CD4-positive, alpha-beta T cell treated with Interleukin-6 at 100 ng/mL for 8 hours (primary cell): ENCODE measurements at places on chromosomes 5 and 9.

DNA sequence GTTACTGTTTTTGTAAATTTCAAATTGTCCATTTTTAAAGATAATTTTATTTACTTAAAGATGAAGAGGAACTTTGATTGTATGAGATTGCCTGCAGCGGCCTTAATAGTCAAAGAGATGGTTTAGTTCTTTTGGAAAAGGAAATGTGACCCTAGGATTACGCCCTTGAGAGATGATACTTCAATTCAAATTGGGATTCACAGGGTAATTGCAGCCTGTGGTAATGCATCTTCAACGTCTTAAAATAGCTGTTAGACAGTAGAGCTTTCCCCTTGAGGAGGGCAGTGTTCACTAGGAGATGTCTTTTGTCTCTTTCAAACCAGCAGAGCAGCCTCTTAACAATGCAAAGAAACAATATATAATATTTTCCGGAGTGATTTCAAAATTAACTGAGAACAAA is 127.1 kb downstream of the TAF11L14 start:
- DNase-seq, result no peak

GRCh38 chr5:134083517-134083916 is 31.0 kb upstream of the TCF7 start:
- DNase-seq, result no peak

GRCh38 chr5:10538789-10539686 is 24.8 kb upstream of the ANKRD33B start:
- DNase-seq, result no peak

DNA sequence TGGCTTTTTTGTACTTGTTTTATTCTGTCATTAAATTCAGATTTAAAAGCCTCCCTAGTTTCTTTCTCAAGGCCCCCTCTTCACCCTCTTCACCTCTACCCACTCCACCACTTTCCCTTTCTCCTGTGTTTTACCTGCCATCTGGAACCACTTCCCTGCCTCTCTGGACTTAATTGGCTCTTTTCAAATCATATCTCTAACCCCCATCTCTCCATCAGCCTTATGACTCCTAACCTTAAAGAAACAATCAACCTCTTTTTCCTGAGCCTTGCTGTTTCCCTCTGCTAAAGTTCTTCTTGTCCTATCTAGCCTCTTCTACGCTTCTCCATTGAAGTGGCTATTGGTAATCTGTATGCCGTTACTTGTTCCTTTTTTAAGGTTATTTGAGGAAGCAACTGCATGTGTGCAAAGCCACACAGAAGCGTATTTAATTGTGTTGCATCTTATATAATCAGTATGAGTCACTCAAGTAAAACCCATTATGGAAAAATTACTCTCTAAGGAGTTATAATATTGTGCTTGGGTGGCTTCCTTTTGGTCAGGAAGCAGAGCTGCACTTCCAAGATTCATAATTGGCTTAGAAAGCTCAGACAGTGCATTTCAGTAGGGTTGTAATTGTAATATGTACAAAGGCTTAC is 653.6 kb upstream of the ITGA1 start:
- DNase-seq, result no peak

DNA sequence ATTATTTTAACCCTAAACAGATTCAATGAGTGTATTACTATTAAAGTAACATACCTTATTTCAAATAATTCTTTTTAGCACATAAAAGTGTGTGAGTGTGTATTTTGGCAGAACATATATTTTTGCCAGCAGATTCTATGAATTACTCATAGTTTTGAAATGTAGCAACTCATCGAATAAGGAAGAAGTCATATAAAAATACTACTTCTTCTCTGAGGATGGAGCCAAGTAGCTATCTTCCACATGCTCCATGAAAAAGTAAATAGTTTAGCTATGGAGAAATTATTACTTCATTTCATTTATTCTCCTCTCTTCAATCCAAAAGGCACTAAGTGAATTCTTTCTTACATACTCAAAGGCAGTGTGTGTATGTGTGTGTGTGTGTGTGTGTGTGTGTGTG is 1090.4 kb upstream of the CDH6 start:
- DNase-seq, result no peak

- no peak for DNase-seq
Observed at GRCh38 chr9:97567894-97568202, 65.3 kb downstream of the TSTD2 start.

DNA sequence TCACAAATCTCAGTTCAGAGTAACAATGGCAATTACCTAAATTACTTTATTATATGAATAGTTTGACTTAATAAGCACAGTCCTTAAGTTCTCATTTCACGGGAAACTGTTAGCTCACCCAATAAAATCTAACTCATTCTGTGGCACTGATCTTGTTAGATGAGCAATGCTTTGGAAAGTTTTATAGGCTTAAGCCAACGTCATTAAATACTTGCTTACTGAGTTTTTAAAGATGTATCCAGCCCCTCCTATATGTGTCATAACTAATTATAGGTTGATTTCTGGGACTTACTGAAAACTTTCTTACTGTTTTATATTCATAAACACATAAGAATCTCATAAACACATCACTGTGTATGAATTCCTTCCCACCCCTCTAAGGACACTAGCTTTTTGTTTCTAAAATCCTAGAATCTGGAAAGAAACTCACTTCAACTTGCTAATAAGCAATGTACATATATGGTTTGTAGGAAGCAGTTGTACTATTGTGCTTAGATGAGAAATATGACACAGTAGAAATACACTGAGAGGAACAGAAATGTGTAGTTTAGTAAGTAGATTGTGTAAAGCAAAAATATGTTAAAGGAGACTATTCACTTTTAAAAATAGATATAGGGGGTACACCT is 14.1 kb upstream of the MARCOL start:
- DNase-seq, result no peak

- DNase-seq, result no peak
Observed at GRCh38 chr9:35341585-35341984, 148.3 kb upstream of the RUSC2 start.

DNA sequence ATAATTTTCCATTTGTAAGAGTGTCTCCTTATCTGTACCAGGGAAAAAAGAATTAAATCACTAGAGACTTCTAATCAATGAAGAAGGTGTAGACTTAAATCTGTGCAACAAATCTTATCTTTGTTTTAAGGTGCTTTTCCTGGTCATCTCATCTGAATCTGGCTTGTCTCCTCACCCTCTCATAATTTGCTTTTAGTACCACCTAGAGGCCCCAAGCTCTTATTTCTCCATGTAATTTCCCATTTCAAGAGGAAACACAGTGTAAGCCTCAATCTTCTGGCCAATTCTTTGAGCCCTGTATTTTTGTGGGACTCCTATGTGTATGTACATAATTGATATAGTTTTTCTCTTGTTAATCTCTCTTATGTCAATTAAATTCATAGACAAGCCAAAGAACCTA is 1975.3 kb upstream of the CDH6 start:
- DNase-seq, result no peak

DNA sequence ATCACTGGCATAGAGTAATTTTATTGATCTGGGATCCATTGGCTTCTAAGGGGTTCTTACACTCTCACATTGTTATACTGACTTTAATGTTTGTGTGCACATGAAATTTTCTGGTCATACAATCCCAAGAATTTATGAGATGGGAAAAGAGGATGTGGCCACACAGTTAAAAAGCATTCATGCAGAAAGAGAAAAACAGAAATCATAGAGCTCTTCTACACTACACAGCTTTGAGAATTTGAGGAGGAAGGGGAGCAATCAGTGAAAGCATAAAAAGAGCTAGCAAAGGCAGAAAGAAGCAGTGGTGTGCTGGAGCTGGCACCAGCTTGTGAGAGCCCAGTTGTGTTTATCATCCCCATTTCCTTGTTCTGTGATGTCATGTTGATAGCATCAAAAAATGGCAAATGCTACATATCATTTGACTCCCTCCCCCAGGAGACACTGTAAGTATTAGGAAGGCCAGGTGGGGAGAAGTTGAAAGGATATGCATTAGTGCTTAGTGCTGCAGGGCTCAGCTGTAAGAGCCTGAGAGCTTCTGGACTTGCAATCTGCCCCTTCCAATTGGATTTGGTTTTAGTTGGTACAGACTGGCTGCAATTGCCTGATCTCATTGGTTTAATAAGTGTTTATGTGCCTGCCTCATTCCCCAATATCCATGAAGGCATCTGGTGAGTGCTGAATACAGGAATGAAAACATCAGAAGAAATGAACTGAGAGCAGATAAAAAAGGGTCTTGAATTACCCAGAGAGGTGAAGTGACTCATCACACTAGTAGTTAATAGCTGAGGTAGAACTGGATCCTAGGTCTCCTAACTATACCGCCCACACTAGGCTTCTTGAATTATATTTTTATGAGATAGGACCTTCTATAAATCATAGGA is 30.9 kb downstream of the RHOBTB3 start:
- DNase-seq, result no peak

- no peak for DNase-seq
Observed at GRCh38 chr9:935348-935965, 41.0 kb upstream of the DMRT3 start.

DNA sequence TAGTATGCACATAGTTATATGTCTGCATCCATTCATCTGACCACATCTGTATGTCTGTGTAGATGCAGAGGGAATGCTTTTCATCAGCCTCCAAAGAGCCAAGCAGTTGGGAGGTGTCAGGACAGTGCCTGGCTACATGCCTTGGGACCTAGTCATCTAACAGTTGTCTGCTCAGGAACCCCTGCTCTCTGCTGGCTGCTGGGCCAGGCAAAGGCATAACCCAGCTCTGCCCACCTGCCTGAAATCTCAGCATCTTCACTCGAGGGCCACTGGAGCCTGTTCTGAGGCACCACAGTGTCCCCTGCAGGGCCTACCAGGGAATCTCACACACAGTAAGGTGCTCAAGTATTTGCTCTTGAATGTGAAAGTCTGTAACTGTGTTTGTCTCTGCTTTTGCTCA is 3.7 kb downstream of the C9orf50 start:
- no peak for DNase-seq

GRCh38 chr9:70006306-70006705 is 37.3 kb upstream of the MAMDC2 start:
- DNase-seq, result no peak

DNA sequence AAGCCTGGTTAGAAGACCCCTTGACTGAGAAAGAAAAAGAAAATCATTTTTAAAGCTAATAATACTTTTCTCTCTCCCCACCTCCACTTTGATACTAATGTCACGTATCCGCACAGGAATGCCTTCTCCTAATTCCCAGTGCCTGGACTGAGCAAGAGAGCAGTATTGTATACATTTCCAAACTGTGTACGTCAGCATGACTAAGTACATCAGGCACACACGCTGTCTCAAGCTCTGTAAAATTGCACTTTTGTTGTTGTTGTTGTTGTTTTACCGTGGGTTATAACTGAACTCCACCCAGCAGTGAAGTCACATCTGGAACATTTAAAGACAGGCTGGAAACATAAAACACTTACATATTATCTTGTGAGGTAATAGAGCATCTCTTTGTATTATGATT is 407.6 kb downstream of the DNAH5 start:
- no peak for DNase-seq

- DNase-seq, result no peak
Observed at GRCh38 chr5:170301981-170302652, 4.5 kb upstream of the LCP2 start.

GRCh38 chr9:127528422-127529251 is 77.3 kb downstream of the LRSAM1 start:
- no peak for DNase-seq

DNA sequence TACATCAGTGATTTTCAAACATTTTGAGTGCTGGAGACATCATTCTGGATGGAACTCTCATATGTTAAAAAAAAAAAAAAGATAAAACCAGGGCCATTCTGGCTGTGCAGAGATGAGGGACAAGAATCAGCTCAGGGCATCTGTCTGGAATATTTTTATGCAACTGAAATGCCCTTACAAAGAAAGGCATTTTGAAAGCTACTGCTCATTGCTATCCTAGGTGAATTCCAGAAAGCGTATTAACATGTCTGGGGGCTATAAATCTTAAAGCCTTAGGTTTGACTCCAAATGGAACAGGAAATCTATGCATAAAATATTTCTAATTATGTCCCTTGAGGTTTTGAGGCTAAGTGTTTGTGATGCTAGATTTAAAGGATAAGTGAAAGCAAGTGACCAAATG is 14.9 kb upstream of the PCSK1 start:
- DNase-seq, result no peak

GRCh38 chr5:43523662-43524072 is 8.7 kb upstream of the C5orf34 start:
- DNase-seq, result no peak

GRCh38 chr5:158099571-158100105 is 240.7 kb upstream of the CLINT1 start:
- no peak for DNase-seq

- no peak for DNase-seq
Observed at GRCh38 chr9:103669296-103669695, 424.8 kb upstream of the SMC2 start.

DNA sequence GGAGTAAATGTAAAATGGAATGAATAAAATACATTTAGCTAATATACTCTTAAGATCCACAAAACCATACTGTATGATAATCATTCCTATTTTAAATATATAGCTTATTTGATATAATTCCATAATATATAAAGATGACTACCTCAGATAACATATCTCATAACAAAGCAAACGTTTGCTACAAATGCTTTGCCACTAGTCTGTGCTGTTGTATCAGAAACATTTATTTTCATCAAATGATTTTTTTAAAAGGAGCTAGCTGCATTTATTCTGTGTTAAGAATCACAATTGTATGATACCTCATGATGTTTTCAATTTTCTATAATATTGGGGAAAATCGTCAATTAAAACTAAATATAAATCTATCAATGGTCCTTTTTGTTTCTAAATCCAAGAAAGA is 567.2 kb downstream of the PTPRD start:
- no peak for DNase-seq

DNA sequence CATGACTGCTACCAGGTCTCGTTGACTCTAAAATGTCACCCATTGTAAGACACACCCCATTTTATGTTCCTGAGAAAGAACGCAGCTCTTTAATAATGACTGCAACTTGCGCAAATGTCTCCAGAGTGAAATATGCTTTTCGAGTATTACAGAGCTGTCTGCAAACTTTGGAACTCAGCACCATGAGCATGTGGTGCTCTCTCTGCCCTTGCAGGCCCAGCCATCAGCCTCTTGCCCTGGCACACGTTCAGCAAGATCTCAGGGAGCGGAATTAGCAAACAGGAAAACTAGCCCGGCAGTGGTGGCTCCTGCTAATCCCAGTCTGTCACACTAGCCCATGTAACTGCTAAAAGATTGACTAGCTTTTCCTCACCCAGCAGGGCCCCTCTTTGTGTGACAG is 114.5 kb upstream of the SLC1A3 start:
- DNase-seq, result no peak

DNA sequence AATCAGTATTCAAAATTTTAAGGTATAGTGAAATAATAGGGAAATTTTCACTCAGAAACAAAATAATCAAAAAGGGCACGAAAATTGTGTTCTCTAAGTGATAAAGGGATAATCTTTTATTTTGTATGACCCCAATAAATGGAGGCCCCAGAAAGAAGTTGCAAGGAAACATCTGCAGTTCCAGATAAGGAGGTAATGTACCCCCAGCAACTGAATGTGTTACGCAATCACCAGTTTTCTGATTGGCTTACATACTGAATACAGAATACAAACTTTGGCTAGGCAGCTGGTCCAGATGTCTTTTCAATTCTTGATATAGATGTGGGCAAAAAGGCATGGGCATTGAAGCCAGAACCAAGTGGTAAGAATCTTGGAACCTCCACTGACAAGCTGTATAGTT is 1.7 kb upstream of the TOPORS start:
- no peak for DNase-seq
